ENCODE measurements at places on chromosomes 3 and 15.

GRCh38 chr3:129448186-129448895 is 8.3 kb downstream of the IFT122 start:
- no peak for DNase-seq

DNA sequence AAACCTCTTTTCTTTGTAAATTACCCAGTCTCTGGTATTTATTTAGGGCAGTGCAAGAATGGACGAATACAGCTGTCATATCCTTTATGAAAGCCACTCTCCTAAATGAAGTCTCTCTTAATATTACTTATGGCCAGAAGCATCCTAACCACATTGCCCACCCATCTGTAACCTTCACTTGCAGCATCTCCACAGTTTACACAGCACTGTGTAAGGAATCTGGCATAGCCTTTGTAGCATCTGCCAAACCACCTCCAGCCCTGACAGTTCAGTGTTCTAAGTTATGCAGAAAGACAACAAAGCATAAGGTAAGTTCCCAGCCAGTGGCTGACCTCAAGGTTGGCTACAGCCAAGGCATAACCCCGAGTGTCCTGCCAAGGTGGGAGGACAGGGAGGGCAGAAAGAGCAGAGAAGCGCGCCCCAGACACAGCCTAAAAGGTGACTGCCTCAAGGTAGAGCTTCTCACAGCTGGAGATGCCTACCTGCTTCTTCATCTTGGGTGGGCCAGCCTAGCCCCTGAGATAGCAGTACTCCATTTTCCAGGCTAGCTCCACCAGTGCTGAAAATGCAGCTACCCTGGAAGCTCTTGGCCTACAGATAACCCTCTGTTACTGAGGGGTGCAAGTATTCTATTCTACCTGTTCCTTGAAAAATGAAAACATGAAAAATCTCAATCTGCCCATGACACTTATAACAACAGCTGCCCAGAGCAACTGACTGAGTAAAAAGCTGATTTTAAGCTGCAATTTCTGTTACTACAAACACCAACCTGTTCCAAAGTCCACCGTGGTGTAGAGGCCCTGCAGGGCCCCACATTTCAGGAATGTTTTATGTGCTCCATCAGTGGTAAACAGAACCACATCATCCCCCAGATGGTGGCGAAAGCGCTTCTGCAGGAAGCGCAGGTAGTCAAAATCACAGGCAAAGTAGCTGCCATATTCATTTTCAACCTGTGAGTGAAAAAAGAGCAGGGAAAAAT is 39.3 kb downstream of the GLB1 start:
- DNase-seq = no peak

- no peak for DNase-seq
These were observed 26.2 kb downstream of the RTP3 start for GRCh38 chr3:46524008-46524407.

GRCh38 chr3:19030522-19030839 is 117.8 kb upstream of the KCNH8 start:
- no peak for DNase-seq

DNA sequence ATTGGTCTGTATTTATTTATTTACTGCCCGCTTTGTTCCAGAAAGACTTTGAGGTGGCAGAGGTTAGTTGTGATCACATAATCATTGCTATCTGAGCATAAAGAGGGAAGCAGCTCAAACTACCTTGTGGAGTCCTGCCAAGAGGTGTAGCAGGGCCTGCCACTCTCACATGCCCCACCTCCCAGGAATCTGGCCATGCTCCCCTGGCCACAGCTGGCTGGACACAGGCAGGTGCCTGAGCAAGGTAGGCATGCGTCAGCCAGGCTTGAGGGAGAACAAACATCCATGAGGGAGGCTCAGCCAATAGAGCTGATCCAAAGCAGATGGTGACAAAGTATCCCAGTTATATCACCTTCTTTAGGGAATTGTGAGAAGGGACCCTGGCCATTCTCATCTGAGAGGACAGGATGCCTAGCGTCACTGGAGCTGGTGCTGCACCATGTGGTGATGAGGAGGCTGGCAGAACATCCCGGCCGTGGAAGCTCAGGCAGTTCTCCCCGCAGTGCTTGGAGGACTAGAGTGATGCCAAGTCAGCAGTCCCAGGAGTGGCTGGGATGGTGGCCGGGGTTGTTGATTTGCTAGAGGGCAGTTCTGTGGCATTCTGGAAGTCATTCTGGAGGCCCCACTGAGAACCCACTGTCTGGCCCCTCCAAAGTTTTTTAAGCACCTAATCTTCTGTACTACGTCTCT is 6.8 kb upstream of the POLG start:
- no peak for DNase-seq

- DNase-seq = no peak
These were observed 48.0 kb upstream of the SCAANT1 start for GRCh38 chr3:63960048-63960711.

DNA sequence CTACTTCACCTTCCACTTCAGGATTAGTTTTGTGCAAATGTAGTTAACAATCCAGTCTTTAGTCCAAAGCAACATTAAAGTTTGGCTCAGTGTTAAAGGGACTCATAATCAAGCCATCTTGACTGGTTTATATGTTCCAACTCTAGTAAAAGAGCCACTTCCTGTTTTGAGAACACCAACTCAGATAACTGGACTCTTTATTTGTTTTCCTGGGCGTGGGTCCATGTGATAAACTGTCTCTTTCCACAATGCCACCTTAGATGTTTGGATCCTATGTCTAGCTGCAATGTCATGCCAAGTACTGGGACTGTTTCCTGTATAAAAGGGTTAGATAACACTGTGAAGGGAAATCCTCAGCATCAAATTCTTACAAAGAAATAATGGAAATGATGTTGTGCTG is 545.0 kb downstream of the PYDC2 start:
- DNase-seq = no peak
